Osteoblast (primary cell): ENCODE measurements at places on chromosomes 2 and 18. TPM values are rescaled to one million over a fixed set of nuclear protein-coding genes. Genes with fewer than 3 reads are reported as not detected.
A peak's percentile ranks its signal among the peaks of the same experiment; 100 is the strongest.

The IL1F10 gene
- not detected in 2 replicates for total RNA-seq

DNA sequence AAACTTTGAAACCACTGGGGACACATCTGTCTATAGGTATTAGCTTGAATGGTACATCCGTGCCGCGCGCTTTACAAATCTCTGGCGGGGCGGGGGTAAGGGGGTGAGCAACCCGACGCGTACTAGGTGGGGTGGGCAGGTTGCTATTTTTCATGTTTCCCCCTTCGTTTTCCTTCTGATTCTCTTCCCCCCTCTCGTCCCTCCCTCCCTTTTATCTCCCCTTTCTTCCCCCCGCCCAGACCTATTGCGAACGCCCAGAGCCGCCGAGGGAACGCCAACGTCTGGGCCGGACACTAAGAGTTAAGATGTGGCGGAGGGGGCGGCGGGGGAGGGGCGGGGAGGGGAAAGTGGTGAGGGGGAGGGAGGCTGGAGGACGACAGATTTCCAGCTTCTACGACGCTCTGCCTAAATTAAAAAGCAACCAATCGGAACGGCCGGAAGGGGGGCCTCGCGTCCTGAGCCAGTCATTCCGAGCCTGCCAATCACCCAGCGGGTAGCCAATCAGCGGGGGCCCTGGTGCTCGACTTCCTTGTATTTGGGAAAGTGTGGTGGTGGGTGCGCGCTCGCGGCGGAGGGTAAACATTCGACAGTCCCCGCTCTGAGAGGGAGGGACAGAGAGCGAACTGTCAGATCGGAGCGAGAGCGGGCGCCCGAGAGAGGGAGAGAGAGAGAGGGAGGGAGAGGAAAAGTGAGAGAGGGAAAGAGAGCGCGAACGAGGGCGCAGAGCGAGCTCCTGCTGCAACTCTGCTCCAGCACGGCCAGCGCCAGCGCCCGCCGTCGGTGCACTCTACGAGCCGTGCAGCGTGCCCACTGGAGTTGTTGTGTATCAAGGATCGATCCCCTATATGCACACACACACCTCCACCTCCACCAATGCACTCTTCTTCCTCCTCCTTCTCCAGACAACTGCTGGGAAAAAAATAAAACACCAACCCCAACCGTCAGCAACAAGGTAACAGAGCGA, at the start of gene POU3F3:
TSS of gene POU3F3 (plus strand) at position 582 of the 964 bp plus-strand sequence. CDS start 1,396 bp downstream, outside the sequence.
- DNase-seq = peak; percentile 95

DNA sequence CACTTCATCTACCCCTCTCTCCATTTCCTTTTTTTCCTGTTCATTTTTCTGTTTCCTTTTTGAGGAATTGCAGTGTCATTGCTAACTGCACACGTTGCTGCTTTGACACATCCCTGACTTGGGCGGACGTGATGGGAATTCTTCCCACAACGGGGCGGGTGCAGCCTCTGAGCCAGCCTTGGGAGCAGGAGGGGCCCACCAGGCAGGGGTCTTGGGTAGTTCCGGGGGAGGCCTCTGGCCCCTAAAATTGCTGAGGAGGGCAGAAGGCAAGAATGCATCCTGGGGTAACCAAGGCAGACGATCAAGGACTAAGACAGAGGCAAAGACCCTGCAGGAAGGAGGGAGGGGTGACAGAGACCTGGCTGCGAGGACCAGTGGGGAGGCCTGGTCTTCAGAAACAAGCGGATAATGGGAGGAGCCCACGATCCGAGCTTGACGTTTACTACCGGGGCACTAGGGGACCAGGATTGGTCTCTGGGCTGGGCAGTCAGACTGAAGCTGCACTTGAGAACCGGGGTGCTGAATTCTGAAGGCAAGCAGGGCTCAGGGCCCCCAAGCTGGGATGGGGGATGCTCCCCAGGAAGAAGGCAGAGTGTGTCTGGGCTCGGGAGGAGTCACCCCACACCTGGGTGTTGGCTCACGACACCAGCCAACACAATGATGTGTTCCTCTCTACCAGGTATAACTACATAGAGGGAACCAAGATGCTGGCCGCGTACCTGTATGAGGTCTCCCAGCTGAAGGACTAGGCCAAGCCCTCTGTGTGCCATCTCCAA, 14.8 kb upstream of the CNDP1 start:
- no peak for DNase-seq

DNA sequence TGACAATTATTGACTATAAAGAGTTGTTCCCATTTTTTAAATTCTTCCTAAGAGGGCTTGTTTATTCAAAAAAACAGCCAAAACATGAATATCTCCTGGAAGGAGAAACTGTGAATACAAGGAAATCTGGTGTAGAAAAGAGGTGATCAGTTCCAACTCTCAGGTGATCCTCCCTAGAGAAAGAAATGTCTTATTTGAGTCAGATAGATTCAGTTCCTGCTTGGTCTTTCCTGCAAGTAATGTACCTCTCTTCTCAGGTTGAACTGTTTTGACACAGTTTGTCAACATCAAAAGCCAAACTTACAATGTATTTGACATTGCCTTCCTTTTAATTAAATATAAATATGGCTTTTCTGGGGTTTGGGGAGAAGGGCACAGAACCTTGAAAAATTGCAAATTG, 567.4 kb downstream of the ARHGAP15 start:
- DNase-seq = no peak

DNA sequence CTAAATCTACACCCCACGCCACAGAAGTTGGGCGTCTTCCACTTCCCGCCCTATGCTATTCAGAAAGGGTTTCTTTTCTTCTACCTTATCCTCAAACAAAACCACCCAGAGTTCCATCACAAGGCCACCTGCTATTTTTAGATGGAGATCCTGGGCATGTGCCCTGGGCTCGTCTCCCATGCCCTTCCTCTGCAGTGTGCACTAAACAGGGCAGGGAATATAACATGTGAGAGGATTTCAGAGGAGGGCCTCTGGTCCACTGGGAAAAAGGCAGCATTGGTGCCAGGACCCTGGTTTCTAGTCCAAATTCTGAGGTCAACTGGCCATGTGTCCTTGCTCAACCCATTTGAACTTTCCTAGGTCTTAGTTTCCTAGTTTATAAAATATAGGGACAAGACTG, 320.0 kb downstream of the NCKAP5 start:
- no peak for DNase-seq

DNA sequence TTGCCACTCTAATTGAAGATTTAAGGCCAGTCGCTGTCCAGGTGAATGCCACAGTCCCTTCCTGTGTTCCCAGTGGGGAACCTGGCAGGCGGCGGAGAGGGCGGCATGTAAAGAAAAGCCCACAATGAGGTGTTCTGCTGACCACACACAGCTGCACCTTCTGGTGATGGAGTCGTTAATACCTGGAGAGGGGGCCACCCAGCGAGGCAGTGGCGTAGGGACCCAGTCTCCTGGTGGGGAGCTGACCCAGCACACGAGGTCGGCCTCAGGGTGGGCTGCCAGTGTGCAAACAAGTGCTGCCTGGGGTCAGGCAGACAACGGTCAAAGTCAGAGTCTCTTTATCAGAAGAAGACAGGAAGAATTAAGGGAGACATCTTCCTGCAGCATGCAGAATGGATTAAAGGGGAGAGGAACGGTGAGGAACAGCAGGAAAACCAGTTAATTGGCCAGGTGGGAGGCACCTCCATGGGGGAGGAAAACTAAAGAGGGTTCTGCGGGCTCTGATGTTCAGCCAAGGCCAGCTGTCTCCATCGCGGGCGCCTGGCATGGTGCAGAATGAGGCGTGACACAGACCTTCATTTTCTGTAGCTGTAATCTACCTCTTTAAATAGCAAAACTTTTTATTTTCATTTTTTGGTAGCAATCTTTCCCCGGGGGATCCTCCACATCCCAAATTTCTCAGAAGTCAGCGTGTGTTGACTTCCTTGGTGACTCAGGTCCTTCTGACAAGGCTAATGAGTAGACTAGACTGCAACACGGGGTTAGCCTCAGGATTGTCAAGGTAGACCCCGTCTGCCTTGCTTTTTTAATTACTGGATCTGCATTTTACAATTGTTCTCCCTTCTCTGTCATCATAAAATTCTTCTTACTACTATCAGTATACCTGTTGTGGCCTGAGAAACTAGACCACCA, 78.3 kb downstream of the SMAD7 start:
- DNase-seq = peak; percentile 96

The G6PC2 gene
- total RNA-seq = not detected in 2 replicates

GRCh38 chr2:106314444-106314843, 120.3 kb upstream of the UXS1 start:
- DNase-seq = no peak
